Activated CD4-positive, CD25-positive, alpha-beta regulatory T cell (primary cell): ENCODE measurements at places on chromosomes 2 and 18.

DNA sequence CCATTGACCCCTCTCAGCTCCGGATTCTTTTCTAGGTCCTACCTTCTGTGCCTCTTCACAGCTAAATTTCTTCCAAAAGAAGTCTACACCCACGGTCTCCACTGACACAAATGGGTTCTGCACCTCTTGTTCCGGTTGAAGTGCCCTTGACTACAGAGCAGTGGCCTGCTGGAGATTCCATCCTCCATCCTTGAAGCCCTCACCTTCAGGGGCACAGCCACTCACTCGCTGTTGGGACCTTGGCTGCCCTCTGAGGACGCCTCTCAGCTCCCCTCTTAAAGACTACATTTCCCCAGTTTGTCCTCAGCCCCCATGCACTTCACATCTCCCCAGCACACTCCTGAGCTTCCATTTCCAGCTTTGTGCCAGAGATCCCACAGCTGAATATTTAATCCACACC lies 226.3 kb downstream of the ATAD2B start:
- no peak for DNase-seq

DNA sequence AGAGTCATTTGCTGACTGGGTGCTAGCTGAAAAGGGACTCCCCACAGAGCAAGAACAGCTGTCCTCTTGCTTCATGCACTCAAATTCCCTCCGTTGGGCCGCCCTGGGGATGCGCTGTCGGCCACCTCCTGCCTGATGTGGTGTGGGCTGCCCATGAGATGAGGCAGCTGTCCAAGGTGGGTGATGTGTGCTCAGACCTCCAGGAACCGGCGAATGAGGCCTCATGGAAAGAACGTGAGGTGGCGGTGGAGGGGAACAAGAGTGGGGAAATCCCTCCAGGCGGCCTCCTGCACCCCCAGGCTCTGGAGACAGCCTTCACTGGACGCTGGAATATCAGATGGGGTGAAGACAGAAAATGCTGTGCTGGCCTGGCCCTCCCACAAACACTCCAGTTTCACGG lies 79.8 kb downstream of the LONRF2 start:
- DNase-seq: no peak

GRCh38 chr18:33372442-33372841 lies 68.1 kb downstream of the CCDC178 start:
- no peak for DNase-seq

DNA sequence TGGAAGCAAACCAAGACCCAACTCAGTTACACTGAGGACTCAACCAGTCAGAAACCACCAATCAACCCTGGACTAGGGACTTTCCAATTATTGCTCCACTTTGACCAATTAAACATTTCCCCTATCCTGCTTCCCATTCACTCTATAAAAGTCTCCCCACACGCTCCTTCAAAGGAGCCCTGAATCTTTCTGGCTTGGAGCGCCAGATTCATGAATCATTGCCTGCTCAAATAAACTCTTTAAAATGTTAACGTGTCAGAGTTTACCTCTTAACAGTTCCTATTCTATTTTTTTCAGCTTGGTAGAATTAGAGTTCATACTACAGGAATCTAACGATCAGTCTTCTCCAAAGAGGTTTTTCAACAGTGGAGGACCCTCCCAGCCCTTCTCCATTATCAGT lies 20.7 kb upstream of the SULT1C2 start:
- no peak for DNase-seq

DNA sequence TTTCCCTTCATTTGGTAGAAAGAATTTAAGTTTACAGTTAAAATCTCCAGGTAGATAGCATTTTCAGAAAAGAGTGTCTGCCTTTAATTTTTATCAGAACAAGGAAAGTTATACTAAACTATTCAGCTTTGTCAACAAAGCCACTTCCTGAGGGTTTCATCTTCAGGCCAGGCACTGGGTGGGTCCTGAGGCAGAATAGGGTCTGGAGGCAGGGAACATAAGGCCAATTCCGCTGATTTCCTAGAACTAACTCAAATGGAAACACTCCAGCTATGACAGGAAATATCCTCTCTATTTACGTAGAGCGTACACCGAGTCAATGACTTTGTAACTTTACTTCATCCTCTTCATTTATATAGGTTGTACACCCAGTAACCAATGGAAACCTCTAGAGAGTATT lies 32.7 kb upstream of the FAM124B start:
- no peak for DNase-seq

DNA sequence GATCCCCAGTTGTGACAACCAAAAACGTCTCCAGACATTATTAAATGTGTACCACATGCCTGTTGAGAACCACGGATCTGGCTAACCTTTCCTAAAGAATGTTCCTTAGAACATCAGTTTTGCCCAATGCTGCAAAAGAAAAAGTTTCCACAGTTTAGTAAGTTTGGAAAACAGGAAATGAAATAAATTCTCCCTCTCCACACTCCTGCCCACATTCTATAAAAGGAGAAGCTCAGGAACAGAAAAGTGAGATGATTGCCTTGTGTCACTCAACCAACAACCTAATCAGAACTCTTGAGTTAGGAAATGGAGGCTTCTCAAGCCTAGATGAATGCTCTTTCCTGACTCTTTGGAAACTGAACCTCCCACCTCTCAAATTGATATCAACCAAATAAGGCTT lies 56.1 kb upstream of the NFE2L2 start:
- DNase-seq: no peak

DNA sequence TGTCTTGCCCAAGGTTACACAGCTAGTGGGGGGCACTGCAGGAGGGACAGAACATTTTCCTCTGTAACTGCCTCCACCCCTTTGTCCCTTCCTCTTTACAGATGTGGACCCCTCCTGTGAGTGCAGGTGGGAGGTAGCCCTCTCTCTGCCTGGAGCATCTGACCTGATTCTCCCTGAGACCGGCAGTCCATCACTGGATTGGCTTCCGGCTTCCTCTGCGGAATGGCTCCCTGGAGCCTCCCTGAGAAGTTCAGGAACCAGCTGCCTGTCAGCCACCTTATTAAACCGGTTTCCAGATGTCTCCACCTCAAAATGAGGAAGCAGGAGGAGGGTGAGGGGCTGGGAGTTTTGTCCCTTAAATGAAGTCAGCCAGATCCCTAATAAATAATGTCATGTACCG lies 67.3 kb upstream of the TNP1 start:
- DNase-seq: no peak
